ENCODE measurements at places on chromosomes 1 and 21.

DNA sequence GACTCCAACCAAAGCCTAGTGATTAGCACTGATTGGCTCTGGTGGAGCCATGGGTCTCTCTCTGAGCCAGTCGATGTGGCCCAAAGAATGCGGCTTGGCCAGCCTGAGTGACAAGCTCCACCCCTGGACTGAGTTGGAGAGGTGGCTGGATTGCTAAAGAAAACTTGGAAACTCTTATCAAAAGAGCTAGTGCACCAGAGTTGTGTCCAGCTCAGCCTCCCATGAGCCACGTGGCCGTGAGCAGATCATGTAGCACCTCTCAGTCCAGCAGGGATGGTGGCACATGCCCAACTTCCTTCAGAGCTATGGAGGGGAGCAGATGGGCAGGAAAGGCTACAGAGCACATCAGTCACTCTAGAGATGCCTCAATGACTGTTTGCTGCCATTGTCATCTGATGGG is 142.8 kb upstream of the VAMP3 start:
- DNase-seq = no peak

GRCh38 chr1:157597959-157598667 is at the start of gene FCRL4:
FCRL4 (minus strand) TSS chr1:157598085; CDS start chr1:157597944, 141 bp downstream.
- DNase-seq = no peak

DNA sequence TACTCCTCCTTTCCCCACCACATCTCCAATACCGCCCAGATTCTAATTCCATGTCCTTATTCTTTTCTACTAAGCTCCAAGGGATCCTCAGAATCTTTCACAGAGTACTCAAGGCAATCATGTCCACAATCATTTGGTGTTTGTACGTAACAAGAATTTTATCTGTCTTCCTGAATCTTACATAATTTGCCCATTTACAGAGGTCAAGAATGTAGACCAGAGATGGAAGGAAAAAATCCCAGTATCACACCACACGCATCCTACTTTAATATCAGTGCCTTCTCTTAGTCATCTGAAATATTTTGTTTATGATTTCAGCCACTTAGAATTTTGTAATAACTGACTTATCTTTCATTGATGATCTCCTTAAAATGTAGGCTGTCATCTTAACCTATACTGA is 366.0 kb upstream of the LRRC7 start:
- DNase-seq = no peak

GRCh38 chr1:175090780-175091179 is 23.1 kb downstream of the TNN start:
- no peak for DNase-seq

GRCh38 chr1:35398739-35399138 is 130.2 kb downstream of the ZMYM4 start:
- DNase-seq = no peak

DNA sequence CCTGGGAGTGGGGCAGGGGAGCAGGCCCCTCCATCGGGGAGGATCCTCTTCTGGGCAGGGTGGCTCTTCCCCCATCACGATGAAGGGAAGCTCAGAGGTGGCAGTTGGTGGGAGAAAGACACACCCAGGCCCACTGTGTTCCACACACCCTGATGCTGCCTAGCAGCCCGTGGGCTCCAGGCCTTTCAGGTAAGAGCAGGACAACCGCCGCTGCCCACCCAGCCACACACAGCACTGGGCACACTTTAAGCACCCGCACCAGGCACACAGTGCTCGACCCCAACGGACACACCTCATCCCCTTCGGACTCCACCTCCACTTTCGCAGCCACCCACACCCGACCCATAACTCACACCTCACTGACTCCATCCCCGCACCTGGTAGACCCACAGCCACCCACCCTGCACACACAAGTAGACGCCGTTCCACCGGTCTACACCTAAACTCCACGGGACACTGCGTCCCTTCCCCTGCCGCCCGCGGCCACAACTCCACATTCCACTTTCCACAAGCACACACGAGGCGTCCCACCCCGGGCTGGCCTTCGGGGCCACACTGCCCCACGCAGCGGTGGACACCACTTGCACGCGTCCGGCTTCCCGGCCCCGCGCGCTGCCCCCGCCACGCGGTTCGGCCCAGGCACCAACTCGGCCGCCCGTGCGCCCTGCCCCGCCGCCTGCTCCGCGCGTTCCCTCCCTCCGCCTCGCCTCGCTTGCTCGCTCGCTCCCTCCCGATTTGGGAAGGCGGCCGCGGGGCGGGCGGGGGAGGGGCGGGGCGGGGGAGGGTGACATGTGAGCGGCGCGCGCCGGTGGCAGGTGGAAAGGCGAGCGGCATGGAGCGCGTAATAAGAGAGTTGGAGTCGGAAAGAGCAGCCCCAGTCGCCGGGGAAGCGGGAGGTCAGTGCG is at the start of gene KCNQ4:
Gene KCNQ4, plus strand, starts transcription at position 787 of the 905 bp plus-strand sequence. CDS start 307 bp downstream, outside the sequence.
- no peak for DNase-seq

GRCh38 chr1:7010534-7011200 is 225.4 kb downstream of the CAMTA1 start:
- DNase-seq = peak; percentile 69

- DNase-seq = no peak
Measured at GRCh38 chr1:159121526-159121925, 45.0 kb upstream of the AIM2 start.

All from vagina (tissue), 2 donors.